Endothelial cell of umbilical vein (primary cell): ENCODE measurements at places on chromosomes 2 and 18. TPM values are rescaled to one million over a fixed set of nuclear protein-coding genes. Genes with fewer than 3 reads are reported as not detected.

The BZW1 gene
- total RNA-seq = 347 and 353 TPM in 2 replicates

DNA sequence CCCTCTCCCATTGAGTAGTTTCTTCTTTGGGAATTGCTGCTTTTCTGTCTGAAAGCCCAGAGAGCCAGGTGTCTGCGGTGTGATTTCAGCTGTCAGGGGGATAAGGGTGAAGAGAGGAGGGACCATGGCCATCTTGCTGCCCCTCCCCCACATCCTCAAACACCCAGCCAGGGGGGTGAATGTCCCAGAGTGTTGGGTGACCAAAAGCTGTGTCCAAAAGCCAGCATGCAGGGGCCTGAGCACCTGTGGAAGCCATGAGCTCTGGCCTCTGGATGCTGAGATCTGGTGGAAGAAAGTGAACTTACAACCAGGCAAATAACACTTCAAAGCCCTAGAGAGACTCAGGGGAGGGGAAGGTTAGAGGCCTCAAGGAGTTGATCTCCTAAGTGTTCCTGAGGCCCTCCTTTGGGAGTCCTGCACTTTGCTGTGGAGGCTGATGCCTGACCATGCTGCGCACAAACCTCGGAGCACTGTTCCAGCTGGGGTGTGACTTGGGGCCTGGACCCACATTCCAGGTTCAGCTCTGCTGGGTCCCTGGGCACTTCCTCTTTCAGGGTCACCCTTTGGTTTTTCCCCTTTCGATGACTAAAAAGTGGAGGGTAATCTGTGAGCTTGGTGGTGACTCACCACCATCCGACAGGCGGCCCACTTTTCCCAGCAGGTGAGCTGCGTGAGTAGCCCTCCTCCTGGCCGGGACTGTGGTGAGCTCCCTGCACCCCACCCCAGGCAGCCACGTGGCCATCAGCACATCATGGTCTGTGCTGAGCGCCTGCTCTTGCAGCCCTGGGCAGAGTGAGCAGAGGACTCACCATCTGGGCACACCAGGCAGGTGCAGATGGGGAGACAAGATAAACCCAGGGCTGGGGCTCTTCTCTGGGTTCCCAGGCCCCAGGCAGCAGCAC lies 66.8 kb upstream of the FOSL2 start:
- H3K27ac ChIP-seq = no peak overlapping the region
- H3K4me3 ChIP-seq = no peak overlapping the region
- no peaks in the 10 kb centered on the region for H3K36me3 ChIP-seq

DNA sequence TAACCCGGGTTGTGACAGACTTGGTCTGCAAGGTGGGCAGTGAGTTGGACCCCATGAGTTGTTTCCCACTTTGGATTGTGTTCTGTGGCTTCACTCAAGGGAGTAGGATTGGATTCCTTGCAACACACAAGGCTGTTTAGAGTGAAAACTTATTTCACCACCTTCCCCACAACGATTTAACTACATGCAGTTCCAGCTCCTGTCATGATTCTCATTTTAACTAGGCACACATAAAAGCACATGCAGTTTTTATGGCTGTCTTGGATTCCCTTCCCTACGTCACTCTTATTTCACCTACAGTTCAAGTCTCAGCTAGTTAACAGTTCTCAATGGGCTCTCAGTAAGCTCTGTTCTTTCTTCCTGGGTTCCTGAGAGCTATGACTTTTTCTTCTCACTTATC lies 15.9 kb downstream of the EFEMP1 start:
- peaks cover 30% of the 10 kb centered on the region for H3K36me3 ChIP-seq
- peaks cover 70% of the 10 kb centered on the region for H3K4me1 ChIP-seq
- DNase-seq = no peak

The RPS27A gene
- 926 and 939 TPM in 2 replicates for total RNA-seq

The IL1RN gene
- total RNA-seq = not detected in 2 replicates

DNA sequence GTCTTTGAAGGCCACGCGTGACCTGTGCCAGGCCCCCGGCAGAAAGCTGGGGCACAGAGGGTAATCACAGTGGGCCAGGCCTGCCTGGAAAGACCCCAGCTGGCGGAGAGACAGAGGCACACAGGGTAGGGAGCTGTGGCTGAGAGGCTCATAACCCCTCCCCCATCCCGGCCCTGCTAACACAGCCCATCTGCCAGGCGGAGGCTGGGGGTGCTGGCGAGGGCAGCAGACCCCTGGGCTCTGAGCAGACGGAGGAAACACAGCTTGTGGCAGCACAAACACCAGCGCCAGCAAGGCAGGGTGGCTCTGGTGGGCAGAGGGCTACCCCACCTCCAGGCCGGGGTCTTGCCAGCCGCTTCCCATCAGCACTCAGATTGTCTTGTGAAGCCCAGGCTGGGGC lies 19.0 kb downstream of the HS6ST1 start:
- DNase-seq = no peak
- no peaks in the 10 kb centered on the region for H3K36me3 ChIP-seq
- H3K4me1 ChIP-seq = no peaks in the 10 kb centered on the region
- H3K27ac ChIP-seq = no peak overlapping the region
- no peaks in the 10 kb centered on the region for H3K27me3 ChIP-seq

- no peak overlapping the region for H3K27ac ChIP-seq
- no peak overlapping the region for H3K4me3 ChIP-seq
- no peak for DNase-seq
- no peaks in the 10 kb centered on the region for H3K36me3 ChIP-seq
These were observed 1280.5 kb upstream of the CDH2 start for GRCh38 chr18:29457316-29457889.

DNA sequence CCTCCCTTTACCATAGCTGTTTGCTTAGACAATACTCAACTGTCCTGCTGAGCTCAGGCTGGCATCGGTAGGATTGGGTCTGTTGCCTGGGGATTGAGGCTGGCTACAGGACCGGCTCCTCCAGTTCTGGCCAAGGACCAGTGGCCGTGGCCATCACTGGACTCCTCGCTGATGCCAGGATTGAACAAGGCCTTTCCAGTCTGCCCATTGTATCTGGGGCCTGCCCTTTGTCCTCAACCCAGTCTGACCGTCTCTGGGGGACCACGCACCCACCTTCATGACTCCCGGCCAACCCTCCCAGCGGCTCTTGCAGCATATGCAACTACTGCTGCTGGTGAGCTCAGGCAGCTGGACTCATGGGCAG lies 28.7 kb downstream of the SH2D6 start:
- no peak overlapping the region for H3K27ac ChIP-seq
- no peak for DNase-seq
- no peaks in the 10 kb centered on the region for H3K36me3 ChIP-seq

DNA sequence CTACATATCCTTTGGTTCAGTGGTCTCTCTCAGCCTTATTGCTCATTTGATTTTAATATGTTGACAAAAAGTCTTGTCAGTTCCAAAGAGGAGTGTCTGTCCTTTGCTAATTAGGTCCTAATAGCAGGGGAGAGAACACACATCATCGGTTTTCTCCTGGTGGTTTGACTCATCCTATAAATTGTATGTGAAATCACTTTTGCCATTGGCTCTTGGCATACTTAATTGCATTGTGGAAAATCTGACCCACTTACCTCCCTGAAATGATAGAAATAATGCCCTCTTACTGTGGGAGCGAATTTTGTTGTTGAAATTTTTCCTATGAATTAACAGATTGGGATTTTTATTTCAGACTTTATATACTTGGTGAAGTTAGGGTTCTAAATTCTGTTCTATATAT lies 58.3 kb downstream of the MTCL1 start:
- no peaks in the 10 kb centered on the region for H3K4me1 ChIP-seq
- DNase-seq = no peak
- H3K27ac ChIP-seq = no peak overlapping the region

DNA sequence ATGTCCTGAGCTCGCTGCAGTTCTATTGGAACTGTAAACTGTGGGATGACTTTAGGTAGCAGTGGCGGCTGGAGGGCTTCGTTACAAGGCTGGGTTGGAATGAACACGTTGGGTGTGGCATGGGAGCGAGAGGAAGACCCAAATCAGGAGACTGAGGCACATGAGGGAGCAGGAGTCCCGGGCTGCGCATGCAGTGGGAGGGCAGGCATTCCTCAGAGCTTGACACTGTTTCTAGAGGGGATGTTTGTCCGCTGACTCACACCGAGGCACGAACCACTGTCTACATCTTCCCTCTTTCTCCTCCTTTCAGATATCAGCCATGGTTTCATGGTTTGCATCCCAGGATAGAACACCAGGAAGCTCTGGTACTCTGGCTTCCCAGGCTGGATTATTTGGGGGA lies 40.6 kb upstream of the LAMA1 start:
- DNase-seq = no peak
- H3K27ac ChIP-seq = no peak overlapping the region
- H3K27me3 ChIP-seq = no peaks in the 10 kb centered on the region
- no peaks in the 10 kb centered on the region for H3K4me1 ChIP-seq
- no peak overlapping the region for H3K4me3 ChIP-seq

DNA sequence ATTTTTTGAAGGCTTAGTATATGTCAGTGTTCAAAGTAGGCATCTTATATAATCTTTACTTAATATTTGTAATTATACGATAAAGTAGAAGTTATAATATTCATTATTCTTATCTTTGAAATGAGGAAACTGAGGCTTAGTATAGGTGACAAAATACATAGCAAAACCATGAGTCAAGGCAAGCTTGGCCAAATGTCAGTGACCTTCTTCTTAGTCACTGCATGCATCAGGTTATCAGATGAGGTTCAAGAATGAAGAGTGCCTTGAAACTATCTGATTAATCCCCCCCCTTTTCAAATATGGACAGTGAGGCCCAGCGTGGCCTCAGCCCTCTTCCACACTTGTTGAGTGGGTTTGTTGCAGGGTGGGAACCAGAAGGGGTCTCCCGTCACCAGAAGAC lies 59.3 kb downstream of the PMAIP1 start:
- H3K27ac ChIP-seq = no peak overlapping the region
- no peak overlapping the region for H3K4me3 ChIP-seq
- no peaks in the 10 kb centered on the region for H3K36me3 ChIP-seq
- no peaks in the 10 kb centered on the region for H3K27me3 ChIP-seq
- DNase-seq = no peak

DNA sequence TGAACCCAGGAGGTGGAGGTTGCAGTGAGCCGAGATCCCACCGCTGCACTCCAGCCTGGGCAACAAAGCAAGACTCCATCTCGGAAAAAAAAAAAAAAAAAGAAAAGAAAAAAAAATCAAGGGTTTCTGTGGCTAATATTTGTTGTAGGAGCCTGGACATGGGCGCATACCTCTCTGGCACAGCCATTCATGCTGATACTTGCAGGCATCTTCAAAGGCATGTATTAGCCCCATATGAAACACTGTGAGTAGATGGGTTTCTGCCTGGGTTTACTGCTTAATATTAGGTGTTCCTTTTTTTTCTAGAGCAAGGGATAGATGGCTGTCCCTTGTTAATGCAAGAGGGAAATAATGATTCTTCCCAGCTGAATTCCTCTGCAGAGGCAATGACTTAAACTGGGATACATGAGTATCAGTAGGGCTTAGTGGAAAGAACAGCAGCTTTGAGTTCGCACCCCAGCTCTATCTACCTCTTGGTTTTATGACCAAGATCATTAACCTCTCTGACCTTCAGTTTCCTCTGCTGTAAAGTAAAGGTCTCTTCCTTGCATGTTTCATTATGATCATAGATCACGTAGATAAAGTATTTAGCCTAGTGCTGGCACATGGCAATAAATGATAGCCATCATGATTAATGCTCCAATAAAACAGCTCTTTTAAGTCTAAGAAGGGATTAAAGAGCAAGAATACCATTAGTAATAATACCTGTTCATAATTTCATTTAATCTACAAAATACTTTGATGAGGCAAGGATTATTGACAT lies 4.5 kb upstream of the ATL2 start:
- H3K4me3 ChIP-seq = no peak overlapping the region
- H3K4me1 ChIP-seq = peaks cover 4% of the 10 kb centered on the region
- H3K27me3 ChIP-seq = no peaks in the 10 kb centered on the region
- no peak for DNase-seq
- no peak overlapping the region for H3K27ac ChIP-seq

The POTEI gene
- total RNA-seq = 0.13 and 0.16 TPM in 2 replicates

DNA sequence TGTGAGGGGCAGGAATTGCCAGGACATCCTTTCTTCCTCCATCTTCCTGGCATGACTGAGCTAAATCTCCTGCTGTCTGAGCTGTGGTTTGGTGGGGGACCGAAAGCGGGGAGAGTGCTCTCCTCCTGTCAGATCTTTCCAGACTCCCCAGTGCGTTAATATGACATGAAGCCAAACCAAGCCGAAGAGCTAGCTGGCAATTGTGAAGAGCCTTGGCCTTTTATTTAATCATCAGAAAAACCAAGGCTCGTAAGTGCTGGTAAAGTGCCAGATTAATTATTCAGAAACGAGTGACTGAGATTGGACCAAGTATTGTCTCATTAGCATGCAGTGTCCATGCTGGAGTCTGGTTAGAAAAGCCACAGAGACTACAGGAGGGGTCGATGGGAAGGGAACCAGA lies 14.5 kb upstream of the LRPPRC start:
- no peaks in the 10 kb centered on the region for H3K4me1 ChIP-seq
- no peak overlapping the region for H3K27ac ChIP-seq

The CFAP221 gene
- not detected in 2 replicates for total RNA-seq

- no peak overlapping the region for H3K4me3 ChIP-seq
- H3K27me3 ChIP-seq = no peaks in the 10 kb centered on the region
- no peak overlapping the region for H3K27ac ChIP-seq
- no peaks in the 10 kb centered on the region for H3K4me1 ChIP-seq
- no peak for DNase-seq
These were observed 404.8 kb upstream of the ACVR2A start for GRCh38 chr2:147439986-147440385.

GRCh38 chr2:74142340-74142739 lies 5.4 kb downstream of the BOLA3 start:
- H3K4me1 ChIP-seq = peaks cover 3% of the 10 kb centered on the region
- no peaks in the 10 kb centered on the region for H3K36me3 ChIP-seq
- H3K27ac ChIP-seq = no peak overlapping the region
- DNase-seq = no peak

The TMEFF2 gene
- total RNA-seq = 0.12 and 0.20 TPM in 2 replicates

DNA sequence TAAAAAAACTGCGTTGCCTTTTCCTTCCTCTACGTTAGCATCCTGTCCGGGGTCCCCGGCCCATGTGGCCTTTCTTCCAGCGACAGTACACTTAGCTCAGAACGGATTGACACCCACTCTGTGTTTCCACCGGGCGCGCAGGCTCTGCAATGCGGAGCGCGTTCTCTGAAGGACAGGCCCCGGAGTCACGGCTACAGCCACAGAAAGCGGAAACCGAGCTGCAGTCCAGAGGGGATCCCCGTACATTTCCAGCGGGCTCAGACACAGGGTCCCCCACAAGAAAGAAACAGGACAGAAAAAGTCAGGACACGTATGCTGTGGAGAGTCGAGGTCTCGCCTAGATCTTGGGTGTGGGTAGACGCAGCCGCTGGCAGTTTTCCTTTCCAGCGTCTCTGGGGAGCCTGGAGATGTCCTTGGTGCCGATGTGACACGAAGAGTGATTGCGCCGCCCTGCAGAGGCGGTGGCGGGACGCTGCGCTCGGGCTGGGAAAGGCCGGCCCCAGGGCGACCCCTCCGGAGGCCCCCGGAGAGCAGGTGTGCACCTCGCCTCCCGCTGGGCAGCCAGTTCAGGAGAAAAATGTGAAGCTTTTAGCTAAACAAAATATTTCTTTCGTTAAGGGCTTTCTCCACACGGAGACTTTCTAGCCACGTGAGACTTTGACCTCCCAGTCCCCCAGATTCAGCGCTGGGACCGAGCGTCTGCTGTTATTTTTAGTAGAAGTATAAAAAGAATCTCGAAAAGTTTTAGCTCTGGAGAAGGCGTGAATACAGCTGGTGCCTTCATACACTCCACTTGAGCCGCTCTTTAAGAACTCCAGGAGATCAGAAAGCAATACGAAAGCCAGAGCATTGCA lies 1.3 kb upstream of the ACKR3 start:
- peak; percentile 67 for DNase-seq
- H3K27ac ChIP-seq = peak overlapping the region; percentile 46
- H3K4me1 ChIP-seq = peaks cover 44% of the 10 kb centered on the region
- peaks cover 2% of the 10 kb centered on the region for H3K36me3 ChIP-seq
- no peaks in the 10 kb centered on the region for H3K27me3 ChIP-seq
